Kidney (tissue), 22 donors: ENCODE measurements at places on chromosomes 7 and 10. TPM values are rescaled to one million over a fixed set of nuclear protein-coding genes. Genes with fewer than 3 reads are reported as not detected.

GRCh38 chr7:40793132-40793531, 658.3 kb downstream of the SUGCT start:
- DNase-seq, result no peak

DNA sequence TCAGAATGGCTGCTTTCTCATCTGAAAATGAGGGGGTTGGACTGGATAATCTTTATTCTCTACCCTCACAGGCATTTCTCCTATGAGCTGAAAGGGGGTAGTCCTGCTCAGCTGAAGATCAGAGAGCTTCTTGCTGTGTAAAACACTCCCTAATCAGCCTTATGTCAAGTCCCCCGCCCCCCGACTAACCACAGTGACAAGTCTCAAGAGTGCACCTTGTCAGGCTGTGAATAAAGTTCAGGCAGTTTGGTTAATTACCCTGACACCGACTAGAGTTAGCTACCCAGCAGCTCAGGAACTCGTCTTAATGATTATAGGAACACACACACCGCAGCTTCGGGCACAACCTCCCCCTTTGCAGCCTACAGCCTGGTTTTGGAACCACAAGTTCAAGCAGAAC, 513.7 kb downstream of the RPS24 start:
- DNase-seq, result no peak

GRCh38 chr7:155597753-155598140, 46.7 kb upstream of the RBM33 start:
- DNase-seq, result peak; percentile 49

HOXA7 gene
- total RNA-seq, result 31.3 TPM

- no peak for DNase-seq
These were observed 780 bp downstream of the ALDH18A1 start for GRCh38 chr10:95655571-95656290.

GRCh38 chr7:129903935-129904334, 48.8 kb downstream of the UBE2H start:
- DNase-seq, result no peak

DNA sequence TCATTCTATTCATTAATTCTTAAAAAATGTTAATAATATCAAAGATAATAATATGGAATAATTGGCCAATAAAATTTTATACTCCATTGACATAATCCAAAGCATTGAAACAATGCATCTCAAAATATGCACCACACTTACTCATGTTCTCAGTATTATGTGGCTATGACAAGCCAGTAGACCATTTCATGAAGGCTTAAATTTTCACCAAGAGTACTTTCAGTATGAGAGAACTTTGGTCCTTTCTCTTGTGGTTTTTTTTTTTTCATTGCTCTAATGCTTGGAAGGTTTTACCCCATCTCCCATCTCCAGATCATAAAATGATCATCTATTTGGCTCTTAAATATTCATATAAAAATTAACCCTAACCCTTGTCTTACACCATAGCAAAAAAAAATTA, 45.5 kb upstream of the TMEM140 start:
- no peak for DNase-seq

- no peak for DNase-seq
These were observed 846 bp upstream of the CALML5 start for GRCh38 chr10:5500162-5500670.

GRCh38 chr7:128103498-128104107, 72.4 kb upstream of the LRRC4 start:
- peak; percentile 35 for DNase-seq

LIPJ gene
- total RNA-seq, result not detected

CTAGE8 gene
- 4.3 TPM for total RNA-seq

SKIDA1 gene
- total RNA-seq, result 2.9 TPM

DNA sequence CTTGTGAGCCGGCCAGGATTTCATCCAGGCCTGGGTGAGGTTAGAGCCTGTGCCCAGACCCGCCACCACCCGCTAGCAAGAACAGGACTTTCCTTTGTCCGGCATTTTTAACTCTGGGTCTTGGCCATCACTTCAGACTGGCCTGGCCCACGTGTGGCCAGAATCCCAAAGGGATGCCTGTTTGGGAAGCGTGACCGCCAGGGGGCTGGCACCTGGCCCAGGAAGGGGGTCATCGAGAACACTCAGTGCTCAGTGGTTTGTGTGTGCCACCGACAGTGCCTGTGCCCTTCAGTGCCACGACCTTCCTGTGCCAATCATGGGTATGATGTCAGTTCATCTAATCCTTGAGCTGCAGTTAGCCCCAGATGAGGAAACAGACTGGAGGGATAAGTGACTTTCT, 85.0 kb downstream of the ZMIZ1 start:
- no peak for DNase-seq

DNA sequence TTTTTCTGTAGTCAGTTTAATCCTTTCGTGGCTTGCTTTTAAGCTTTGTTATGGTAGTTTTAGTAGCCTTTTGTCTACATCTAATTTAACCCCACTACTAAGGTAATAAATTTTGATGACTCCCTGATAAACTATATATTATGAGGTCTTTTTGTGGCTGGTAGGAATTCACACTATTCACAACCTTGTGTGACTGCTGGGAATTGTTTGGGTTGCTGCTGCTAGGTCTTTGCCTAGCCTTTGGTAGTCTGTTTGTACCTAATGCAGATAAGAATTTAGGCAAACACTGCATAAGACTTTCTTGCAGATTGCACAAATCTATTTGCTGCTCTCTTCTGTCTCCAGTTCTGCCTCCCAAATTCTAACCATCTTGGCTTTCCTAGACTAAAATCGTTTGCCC, 58.3 kb downstream of the SHOC2 start:
- no peak for DNase-seq

DNA sequence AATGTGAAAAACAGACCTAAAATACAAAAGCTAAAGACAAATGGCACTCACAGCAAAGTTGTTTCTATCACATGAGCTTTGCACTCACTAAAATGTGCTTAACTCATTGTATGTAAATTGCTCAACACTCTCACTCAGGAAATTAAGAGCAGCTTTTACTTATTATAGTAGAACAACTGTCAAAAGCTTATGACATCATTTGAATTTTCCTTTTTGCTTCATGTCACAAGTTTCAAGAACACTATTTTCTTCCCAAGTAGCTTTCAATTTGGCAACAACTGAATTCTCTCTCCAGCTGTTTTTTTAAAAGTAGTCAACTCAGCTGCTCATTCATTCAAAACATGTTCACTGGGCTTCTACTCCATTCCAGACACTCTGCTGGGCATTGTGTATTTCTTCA, 46.9 kb downstream of the ATE1 start:
- no peak for DNase-seq

DNA sequence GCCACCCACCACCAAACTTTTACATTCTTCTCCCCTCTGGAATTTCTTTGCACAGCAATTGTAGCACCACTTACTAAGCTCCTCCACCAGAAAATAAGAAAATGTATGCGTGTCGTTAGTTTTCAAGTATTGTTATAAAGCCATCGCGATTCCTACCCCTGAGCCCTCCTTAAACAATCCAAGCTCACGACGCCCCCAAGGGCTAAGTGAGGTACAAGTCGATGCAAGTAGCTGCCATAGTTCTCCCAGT, 1.3 kb downstream of the FRAT2 start:
- no peak for DNase-seq

DNA sequence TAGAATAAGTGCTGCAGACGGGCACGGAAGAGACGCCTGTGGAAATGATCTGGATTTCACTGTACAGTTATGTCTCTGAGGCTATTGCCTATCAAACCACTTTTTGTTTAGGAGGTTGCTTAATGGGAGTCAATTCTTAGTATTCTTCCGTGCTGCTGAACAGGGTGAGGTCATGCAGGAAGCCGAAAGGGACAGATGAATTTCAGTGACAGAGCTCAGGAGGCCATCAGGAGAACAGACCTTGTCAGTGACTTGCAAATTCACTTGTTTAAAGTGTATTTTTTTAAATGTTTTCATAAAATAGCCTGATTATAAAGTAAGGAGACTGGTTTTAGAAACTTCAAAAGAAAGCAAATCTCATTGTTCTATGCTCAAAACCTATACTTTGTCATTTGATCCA, 58.9 kb downstream of the XRCC2 start:
- no peak for DNase-seq

GRCh38 chr10:10500937-10501336, 516.7 kb upstream of the CELF2 start:
- no peak for DNase-seq

DNA sequence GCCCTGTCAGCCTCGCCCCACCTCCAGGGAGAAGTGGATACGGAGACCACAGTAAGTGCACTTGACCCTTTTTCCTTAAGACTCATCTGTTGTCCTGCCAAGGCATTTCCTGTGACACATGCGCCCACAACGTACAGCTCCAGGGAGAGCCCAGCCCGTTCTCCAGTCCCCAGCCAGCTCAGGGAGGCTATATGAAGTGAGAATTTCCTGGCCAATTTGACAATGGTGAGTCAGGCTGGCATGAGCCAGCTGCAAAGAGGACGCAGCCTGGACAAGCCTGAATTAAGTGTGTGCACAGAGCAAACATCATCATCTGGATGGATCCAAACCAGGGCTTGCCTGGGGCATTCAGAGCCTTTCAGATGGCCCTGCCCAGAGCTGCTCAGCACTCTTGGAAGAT, 244.8 kb downstream of the KCNMA1 start:
- no peak for DNase-seq

LRMDA gene
- total RNA-seq, result 23.2 TPM

GRCh38 chr7:76071316-76072242, 23.7 kb downstream of the MDH2 start:
- no peak for DNase-seq

TMEM176A gene
- total RNA-seq, result 288 TPM

- peak; percentile 37 for DNase-seq
These were observed 63.2 kb downstream of the VCL start for GRCh38 chr10:74061104-74061503.

DNA sequence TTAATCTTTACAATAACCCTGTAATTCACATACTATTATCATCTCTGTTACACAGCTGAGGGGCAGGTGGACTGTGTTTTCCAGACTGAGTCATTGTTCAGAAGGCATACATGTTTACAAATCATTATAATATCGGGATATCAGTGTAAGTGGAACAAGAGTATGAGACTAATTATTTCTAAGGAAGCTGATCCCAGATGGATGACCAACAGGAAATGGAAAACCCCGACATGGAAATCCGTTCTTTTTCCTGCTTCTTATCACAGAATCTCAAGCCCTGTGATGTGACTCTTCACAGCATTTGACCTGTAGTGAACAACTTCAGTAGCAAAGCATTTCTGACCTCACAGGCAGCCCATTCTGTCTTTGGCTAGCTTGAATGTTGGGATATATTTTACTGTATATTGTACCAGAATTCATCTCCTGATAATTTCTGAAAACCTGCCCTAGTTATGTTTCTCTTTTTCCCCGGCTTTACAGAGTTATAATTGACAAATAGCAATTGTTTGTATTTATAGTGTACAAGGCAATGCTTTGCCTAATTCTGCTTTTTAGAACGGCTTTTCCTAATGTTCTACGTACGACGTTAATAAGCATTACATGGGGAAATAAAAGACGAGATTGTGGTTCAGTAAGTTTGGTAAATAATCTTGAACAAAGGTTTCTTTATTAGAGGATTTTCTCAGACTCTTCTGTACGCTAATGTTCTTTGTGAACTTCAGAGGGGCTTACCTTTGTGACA, 78.6 kb upstream of the SYPL1 start:
- DNase-seq, result no peak

DNA sequence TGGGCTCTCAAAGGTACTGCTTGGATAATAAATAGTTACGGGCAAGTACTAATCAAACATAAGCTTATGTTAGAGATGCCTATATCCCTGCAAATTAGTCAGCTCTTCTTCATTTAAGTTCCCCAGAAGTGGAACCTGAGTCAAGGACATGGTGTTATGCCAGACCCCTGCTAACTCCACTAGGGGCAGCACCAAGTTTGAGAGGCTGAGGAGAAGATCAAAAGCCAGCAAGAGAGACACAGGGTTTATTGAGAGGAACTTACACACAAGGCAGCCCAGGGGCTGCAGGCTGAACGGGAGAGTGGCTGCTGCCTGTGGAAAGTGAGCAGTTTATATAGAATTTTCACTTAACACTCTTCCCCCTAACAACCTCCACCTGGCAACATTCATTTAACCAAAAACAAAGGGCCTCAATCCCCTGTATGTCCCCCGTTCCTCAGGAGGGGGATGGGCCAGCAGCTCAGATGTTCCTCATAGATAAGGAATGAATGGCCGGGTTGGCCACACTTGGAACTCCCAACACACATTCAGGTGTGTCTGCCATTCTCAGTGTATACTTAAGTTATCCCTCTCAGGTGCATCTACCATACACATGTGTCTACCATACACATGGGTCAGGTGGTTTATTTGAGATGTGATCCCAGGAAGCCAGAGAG, 62.6 kb upstream of the GHITM start:
- no peak for DNase-seq

- DNase-seq, result no peak
These were observed 137.3 kb downstream of the ANLN start for GRCh38 chr7:36526863-36527548.

DNA sequence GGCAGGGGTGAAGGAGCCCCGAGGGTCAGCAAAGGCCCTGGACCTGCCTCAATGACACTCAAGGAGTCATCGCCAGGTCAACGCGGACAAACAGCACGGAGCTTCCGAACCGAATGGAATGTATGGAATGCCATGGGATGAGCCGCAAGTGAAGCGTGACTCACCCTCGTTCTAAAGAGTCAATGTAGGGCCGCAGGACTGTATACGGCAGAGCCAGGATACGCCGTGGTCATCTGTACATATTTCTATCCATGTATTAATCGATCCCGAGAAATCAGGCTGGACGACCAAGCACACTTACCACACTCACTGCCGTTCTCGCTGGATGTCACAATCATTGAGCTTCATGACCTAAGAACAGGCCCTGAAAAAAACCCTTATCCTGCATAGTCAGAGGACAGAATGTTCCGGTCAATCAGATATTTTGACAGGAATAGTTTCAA, 4.3 kb downstream of the SNX8 start:
- peak; percentile 84 for DNase-seq

DNA sequence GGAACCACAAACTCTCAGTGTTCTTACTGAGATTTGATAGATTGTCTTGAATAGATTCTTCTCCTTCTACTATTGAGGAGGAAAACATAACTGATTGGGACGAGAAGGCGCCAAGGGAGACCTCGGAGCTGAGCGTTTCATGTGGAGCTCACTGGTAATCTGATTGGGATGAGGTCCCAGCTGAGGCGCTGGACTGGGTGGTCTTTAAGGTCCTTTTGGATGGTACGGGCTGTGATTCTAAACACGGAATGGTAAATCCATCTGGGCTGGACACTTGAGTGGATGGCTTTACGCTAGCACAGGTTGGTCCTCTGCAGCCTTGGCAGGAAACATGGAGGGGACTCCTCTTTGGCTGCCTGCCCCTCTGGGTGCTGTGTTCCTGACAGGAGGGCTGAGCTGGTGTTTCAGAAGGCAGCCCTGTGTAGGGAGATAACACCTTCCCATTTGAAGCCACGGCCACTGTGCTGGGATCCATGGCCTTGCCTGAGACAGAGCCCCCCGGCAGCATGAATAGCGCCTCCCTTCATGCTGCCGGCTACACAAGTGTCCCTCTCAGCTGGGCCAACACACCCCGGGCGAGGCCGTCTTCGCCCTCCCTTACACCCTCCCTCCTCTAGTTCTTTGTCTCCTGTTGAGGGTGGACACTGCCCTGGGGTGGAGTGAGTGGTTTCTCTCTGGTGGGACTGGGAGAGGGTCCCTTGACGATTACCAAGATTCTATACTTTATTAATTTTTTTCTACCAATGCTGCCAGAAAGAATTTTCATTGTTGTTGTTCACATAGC, 203.2 kb upstream of the SHH start:
- DNase-seq, result no peak
